ENCODE measurements at places on chromosomes 1 and 21.

GRCh38 chr1:93207211-93207610, 26.7 kb downstream of the CCDC18 start:
- DNase-seq = no peak

DNA sequence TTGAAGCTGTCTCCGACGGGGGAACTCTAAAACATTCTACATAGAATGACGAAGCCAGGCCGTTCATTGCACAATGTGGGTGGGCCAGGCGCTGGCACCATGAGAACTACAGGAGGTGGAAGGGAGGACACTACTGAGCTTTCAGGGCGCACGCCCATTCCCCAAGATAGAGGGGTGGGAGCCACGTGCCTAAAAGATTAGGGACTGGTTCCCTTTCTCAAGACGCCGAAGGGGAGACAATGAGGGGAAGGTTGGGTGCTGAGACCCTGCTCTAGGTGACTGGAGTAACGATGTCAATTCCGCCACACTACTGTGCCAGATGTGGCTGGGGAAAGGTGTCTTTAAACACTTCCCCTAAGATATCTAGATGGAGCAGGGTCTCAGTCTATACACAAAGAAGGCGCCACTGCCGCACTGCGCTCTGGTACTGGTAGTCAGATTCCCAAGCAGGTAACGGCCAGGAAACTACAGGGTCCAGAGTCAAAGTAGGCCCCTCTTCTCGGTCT, 782 bp downstream of the CSDE1 start:
- DNase-seq = no peak

DNA sequence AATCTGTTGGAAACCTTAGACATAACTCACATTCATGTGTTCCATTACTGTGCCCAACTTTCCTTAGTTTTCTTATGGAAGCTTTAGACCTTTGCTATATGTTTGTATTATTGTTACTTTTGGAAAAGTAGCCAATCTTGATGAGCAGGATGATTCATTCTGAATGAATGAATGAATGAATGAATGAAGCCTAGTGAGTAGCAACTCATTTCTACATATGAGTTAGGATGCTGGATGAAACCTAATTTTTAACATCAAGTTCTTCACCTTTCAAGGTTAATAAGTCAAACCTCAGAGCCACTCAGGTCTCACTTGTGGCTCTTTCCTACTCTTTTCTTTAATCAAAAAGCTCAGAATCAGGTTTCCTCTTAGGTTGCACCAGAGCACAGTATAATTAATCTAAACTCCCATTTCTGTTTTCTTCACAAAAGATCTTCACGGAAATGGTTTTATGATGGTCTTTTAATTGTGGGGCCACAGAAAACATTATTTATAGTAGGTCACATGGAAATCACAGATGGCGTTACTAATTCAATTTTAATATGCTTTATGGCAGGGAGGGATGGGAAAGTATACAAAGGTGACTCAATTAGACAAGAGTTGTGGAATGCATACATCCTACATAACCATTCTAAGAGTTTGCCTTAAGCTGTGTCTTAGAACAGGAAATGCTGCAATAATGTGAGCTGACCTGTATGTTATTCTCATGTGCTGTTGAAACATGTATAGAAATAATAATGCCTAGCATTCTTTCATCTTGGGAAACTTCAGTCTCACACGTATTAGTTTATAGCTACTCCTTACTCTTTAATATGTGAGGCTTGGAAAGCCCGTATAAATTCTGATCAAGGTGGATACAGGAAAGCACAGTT, 4.5 kb upstream of the DDX59 start:
- DNase-seq = no peak

DNA sequence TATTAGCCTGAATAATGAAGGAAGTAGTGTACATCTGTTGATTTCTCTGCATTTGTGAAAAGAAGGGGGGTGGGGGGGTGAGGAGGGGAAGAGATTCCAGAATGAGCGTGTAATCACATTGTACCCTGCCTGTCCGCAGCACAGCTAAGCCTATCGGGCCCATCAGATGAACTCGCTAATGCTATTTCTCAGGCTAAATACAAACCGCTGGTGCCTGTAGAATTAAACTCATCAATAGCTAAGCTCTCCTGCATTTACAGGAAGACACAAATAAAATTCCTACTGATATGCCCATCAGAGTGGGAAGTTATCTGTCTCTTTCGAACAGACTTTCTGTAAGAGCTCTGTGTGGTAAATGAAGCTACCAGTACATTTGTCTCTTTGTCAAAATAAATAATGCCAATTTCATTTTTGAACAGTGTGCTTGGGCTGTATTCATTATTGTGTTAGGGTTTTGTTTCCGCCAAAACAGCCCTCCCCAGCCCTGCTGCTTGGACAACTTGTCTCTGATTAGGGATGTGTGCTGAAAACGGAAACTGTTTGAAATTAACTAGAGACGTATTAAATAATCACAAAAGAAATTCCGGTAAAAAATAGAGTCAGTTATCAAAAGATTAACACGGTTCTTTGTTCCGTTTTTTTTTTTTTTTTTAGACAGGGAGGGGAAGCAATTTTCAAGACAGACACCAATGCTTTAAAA, 305.4 kb downstream of the TTLL7 start:
- no peak for DNase-seq

- DNase-seq = no peak
Measured at GRCh38 chr1:11620924-11621323, 33.3 kb downstream of the FBXO2 start.

GRCh38 chr1:232904131-232904530, 46.3 kb upstream of the NTPCR start:
- no peak for DNase-seq

DNA sequence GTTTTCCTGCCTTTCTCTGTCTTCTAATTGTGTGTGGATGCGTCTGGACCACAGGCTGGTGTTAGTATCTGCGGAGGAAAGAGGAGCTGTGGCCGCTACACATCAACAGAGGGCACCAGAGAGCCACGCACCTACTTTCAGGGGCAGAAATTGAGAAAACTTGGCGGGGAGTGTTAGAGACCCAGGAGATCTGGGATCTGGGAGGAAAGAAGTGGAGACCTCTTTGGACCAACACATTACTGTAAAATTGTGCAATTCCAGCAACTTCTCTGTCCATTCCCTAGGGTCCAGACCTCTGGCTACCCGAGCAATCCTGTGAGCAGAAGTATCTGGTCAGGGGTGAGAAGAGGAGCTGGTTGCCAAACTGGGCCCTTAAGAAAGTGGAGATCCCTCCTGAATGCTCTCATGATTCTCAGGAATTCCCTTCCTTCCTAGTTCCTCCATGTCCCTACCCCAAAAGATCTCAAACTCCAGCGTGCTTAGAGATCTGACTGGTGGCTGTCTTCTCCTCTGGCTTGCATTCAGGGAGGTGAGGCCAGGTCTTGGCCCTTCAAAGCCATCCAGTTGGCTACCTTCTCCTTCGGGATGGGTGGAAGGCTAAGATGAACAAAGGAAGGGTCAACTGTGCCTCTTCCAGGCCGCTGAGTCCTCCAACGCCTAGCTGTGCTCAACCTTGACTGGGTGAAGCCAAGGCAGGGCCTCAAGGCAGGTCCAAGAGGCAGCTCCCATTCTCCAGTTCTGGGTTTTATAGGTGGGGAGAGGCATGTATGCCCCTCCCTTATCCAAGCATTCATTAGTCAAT, 1.2 kb upstream of the KIRREL1 start:
- peak; percentile 6 for DNase-seq

- no peak for DNase-seq
Measured at GRCh38 chr1:235652364-235652763, 2.8 kb upstream of the GNG4 start.
